ENCODE measurements at places on chromosomes 2 and 18.

GRCh38 chr18:23033056-23033455 is 99.9 kb downstream of the RBBP8 start:
- DNase-seq: no peak

DNA sequence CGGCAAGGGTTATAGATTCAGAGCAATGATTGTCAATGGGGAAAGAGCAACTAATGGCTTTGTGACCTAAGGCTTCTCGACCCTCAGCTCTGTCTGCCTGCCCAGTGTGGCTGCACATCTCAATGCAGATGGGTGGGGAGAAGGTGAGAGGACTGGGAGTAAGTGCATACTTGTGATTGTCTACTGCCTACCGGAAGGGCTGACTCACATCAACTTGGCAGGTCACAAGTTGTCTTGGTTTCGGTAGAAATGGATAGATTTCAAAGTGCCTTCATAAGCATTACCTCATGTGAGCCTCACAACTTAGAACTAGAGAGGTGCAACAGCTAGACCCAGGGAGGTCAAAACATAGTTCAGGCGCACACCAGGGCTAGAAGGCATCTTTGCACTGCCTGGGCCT is 29.4 kb downstream of the STAT1 start:
- DNase-seq: no peak

GRCh38 chr2:234548695-234549420 is 52.0 kb upstream of the ARL4C start:
- DNase-seq: no peak

GRCh38 chr2:19416784-19417684 is 58.6 kb upstream of the OSR1 start:
- DNase-seq: no peak

- DNase-seq: peak; percentile 11
Measured at GRCh38 chr18:70334728-70335329, 46.0 kb downstream of the SOCS6 start.

DNA sequence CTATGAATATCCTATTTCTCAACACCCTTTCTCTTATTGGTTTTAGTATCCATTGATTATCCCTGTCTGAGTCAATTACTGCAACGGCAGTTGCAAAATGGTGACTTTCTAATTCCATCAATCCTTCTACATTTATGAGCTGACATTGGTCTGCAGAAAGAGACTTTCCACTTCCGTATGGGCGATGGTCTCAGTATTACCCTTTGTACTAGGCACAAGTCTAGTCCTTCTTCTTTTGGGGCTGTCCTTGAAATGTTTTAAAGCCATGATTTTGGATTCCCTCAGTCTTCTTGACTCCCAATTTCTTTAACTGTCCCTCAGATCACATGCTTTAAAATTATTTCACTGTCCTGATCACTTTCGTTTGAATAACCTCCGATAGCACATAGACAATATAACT is 32.7 kb upstream of the SOCS6 start:
- DNase-seq: no peak
